ENCODE measurements at places on chromosomes 6 and 20. TPM values are rescaled to one million over a fixed set of nuclear protein-coding genes. Genes with fewer than 3 reads are reported as not detected.

The SLC22A16 gene
- not detected for polyA plus RNA-seq

The ROS1 gene
- 0.33 TPM for polyA plus RNA-seq

The DEFB125 gene
- polyA plus RNA-seq, result not detected

The TMEM244 gene
- polyA plus RNA-seq, result not detected

The AGER gene
- 21.2 TPM for polyA plus RNA-seq

The THBS2 gene
- 3.9 TPM for polyA plus RNA-seq

The FNDC11 gene
- polyA plus RNA-seq, result 2.1 TPM

The DEFB132 gene
- not detected for polyA plus RNA-seq

The MAFB gene
- polyA plus RNA-seq, result 4.1 TPM

The EYA2 gene
- 2.0 TPM for polyA plus RNA-seq

The FOXS1 gene
- polyA plus RNA-seq, result 1.1 TPM

The ENPP5 gene
- 6.7 TPM for polyA plus RNA-seq

The LY6G6C gene
- 0.39 TPM for polyA plus RNA-seq

The PLCB1 gene
- polyA plus RNA-seq, result 6.7 TPM

The TDRD6 gene
- not detected for polyA plus RNA-seq

The SMLR1 gene
- 31.0 TPM for polyA plus RNA-seq

The BNIP5 gene
- 29.2 TPM for polyA plus RNA-seq

The SLC22A3 gene
- polyA plus RNA-seq, result 29.6 TPM

The CTAGE9 gene
- polyA plus RNA-seq, result not detected

The ECT2L gene
- polyA plus RNA-seq, result not detected

The TBX18 gene
- 0.10 TPM for polyA plus RNA-seq

The SNAP25 gene
- 5.2 TPM for polyA plus RNA-seq
